Activated CD8-positive, alpha-beta memory T cell treated with anti-CD3 and anti-CD28 coated beads for 48 hours (primary cell): ENCODE measurements at places on chromosomes 6 and 20.

GRCh38 chr20:1844325-1845162 lies 50.7 kb upstream of the SIRPA start:
- DNase-seq, result peak; percentile 2

GRCh38 chr20:62603021-62603906 lies 39.0 kb upstream of the SLCO4A1 start:
- DNase-seq, result peak; percentile 49

GRCh38 chr6:56250266-56250665 lies 2.9 kb upstream of the COL21A1 start:
- DNase-seq, result no peak

GRCh38 chr6:31407699-31408098 lies 4.3 kb downstream of the MICA start:
- DNase-seq, result no peak

- DNase-seq, result no peak
Measured at GRCh38 chr6:63765828-63766227, 130.2 kb downstream of the PHF3 start.

DNA sequence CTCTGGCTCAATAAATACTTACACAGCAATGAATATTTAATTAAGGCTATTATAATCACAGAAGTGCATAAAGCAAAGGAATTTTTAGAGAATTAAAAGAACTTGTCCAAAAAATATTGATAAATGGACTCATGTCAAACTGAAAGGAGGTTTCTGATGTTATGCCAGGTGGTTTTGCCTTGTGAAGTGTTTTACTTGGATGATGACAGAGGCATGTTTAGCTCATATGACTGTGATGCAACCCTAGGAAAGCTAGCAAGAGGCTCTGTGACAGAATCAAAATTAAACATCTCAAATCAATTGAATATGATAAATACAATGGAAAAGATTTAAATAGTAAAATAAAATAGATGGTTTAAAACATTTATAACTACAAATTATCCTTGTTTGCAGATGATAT lies 137.3 kb downstream of the TMEM200A start:
- no peak for DNase-seq

DNA sequence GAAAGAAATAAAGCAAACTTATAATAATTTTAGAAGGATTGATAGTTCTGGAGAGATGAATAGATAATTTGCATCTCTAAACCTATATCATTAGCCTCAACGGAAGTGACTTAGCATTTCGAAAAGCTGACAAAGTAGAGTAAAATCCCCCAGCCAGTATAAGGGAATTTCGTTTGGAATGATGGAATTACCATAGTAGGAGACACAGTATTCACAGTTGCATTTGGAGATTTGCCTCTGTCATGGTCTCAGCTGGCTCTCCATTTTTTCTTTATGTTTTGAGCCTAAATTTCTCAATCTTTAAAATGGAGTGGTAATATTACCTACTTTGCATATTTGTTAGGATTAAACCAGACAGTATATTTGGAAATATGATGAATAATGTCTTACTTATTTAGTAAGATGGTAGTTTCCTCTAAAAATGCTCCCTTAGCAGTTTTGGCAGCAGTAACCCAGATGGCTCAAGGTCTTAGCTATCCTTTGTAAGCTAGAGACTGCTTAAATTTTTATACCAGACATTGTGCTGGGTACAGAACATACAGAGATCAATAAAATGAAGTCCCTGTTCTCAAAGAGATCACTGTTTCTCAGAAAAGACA lies 58.2 kb downstream of the SMAP1 start:
- no peak for DNase-seq

- DNase-seq, result no peak
Measured at GRCh38 chr20:10536531-10536930, 101.4 kb downstream of the SLX4IP start.

GRCh38 chr6:129338683-129339082 lies 371.3 kb downstream of the ARHGAP18 start:
- no peak for DNase-seq

DNA sequence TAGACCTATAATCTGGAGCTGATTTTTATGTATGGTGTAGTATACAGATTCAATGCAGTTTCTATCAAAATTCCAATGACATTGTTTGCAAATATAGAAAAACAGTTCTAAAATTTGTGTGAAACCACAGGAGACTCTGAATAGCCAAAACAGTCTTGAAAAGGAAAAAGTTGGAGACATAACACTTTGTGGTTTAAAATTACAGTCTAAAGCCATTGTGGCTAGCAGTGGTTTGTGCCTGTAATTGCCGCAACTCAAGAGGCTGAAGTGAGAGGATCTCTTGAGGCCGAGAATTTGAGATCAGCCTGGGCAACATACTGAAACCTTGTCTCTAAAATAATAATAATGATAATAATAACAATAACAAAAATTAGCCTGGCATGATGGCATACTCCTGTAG lies 213.7 kb downstream of the CDKAL1 start:
- DNase-seq, result no peak

DNA sequence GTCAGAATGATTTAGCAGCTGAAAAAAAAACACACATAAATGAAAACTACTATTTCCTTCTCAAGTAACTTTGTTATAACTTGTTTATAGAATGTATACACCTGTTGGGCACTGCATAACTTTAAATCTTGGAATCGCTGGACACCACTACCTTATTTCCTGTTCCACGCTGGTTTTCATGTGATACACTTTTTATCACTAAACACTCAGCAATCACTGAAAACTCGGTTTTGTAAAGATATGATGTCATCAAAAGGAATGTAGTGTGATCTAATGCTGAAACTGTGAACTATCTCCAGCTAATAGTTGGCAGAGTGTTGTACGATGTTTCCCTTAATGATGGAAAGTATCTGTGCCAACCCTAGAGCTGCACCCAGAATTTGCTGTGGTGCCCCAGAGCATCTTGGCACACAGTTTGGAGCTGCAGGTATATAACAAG lies 127.9 kb downstream of the BACH2 start:
- no peak for DNase-seq

- DNase-seq, result no peak
Measured at GRCh38 chr20:49165611-49166010, 22.5 kb downstream of the STAU1 start.

GRCh38 chr6:27297857-27298730 lies 14.0 kb downstream of the POM121L2 start:
- no peak for DNase-seq

- no peak for DNase-seq
Measured at GRCh38 chr6:151681433-151682059, 125.9 kb upstream of the ESR1 start.

- DNase-seq, result no peak
Measured at GRCh38 chr6:148608199-148608951, 138.5 kb upstream of the UST start.

GRCh38 chr6:111982681-111983080 lies 71.2 kb upstream of the CCN6 start:
- DNase-seq, result no peak

GRCh38 chr6:11428895-11429294 lies 108.7 kb upstream of the TMEM170B start:
- no peak for DNase-seq

DNA sequence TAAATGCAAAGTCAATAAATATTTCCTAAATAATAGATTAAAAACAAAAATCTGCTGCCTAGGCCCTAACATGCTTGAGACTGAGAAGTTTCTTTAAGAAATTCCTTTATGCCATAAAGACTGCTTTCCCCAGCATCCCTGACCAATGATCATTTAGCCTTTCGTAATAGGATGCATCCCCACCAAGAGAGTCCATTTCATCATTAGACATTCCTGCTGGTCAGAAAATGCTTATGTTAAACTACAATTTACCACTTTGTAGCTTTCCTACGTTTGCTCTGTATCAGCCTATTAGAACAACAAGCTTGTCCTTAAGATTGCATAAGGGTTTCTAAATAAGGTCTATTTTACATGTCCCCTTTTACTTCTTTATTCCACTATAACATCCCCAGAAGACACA lies 59.8 kb upstream of the HSF2 start:
- no peak for DNase-seq

DNA sequence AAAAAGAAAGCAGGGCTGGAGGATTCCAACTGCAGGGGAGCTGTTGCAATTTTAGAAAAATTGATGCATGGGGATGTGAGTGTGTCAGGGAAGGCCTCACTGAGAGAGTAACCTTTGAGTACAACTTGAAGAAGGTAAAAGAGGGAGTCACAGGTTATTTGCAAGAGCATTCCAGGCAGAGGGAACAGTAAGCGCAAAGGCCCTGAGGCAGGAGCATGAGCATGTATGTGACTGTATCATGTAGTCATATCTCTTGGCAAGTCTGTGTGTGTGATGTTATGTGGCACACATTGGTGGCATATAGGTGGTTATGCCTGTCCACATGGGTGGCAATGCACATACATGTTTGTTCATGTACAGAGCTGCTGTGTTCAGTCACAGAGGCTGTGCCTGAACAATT lies 71.2 kb upstream of the ZNFX1 start:
- no peak for DNase-seq

DNA sequence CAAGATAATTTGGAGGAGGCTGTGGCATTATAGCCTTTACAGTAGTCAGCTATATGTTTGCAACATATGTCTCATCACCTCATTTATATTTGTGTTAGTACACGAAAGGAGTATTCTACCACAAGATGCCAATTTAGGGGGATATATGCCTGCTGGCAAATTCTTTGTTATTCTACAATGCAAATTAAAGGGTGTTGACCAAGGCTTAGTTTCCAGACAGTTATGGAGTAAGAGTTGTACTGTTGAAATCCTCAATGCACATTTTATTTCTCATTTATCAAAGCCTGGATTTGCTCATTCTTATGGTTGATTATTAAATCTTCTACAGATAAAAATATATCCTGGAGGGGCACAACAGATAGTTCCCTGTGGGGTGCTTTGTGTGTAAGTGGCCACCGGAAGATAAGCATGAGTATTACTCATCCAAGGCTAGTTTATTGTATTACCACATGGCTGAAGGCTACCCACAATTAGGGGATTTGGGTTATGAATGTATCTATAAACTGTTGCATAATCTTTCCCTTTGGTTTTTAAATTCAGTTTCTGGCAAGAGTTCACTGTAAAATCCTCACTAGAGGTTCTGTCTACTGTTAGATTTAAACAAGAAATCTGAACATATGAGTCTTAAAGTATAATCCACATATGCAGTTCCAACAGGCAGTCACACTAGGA lies 9.0 kb downstream of the CST9 start:
- DNase-seq, result no peak

DNA sequence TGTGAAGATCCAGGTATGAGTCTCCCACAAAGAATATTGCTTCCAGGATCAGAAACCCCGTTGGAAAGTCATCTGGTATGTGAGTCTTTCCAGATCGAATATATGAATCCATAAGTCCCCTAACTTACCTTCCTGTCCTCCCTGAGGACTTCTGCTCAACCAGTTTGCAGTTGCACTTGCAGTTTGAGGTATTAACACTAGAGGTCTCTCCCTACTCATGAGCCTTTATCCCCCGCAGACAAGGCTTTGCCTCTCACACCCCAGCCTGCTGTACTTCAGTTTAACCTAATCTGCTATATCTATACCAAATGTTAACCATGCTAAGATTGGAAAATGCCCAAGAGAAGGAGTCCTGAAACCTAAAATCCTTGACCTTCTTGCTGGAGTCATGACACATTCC lies 135.3 kb upstream of the DEFB112 start:
- no peak for DNase-seq

- no peak for DNase-seq
Measured at GRCh38 chr20:19104186-19104585, 108.3 kb upstream of the SLC24A3 start.

- no peak for DNase-seq
Measured at GRCh38 chr20:35394271-35394670, 17.5 kb downstream of the UQCC1 start.

DNA sequence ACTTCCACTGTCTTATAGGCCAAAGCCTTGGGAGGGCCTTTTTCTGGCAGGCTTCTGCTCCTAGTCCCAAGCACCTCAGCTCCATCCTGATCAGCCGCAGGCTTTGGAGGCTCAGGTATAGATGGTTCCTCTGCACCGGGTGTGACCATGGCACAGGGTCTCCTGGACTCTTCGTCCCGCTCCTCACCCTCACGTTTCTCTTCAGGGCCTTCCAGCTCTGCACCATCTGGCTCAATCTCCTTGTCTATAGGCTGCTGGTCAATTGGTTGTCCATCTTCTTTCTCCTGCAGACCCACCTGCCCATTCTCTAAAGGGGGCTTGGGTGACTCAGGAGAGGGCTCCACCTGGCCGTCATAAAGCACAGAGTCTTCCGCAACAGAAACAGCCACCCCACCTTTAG lies 37.0 kb downstream of the BFSP1 start:
- no peak for DNase-seq

DNA sequence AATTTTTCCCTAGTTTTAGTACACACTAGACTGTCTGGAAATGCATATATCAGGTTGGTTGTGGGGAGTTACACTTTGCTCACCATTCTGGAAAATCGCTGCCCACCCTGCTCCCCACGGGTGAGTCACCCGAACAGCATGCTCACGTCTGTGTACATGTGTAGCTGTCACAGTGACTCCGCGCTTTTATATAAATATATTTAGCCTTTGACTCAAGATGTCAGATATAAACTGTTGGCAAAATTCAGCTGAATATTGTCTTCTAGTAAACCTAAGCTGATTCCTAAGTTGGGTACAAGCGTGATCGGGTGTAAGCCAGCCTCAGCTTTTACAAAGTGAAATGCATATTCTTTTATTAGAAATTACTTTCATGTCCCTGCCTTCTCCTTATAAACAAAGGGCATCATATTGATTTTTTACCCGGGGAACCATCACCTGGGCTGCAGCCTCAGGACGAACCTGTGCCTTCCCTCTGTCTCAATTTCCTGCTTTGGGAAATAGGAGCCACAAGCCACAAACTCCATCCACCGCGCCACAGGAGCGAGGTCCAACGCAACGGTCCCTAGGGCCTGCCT lies 4.3 kb downstream of the SDCBP2 start:
- DNase-seq, result no peak

DNA sequence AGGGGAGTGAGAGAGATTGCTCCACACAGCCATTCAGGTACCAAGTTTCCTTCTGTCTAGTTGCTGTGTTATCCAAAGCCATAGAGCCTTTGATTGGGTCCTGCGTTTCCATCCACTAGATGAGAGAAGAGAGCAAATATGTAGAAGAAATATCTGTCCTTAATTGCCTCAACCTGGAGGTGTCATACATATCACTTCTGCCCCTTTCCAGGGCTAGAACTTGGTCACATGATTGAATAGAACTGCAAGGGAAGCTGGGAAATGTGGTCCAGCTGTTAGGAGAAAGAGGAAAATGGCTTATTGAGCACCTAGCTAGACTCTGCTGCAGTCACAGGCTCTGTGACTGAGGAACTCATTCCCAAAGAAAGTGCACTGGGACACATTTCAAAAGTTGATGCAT lies 115.6 kb upstream of the JAG1 start:
- DNase-seq, result no peak

DNA sequence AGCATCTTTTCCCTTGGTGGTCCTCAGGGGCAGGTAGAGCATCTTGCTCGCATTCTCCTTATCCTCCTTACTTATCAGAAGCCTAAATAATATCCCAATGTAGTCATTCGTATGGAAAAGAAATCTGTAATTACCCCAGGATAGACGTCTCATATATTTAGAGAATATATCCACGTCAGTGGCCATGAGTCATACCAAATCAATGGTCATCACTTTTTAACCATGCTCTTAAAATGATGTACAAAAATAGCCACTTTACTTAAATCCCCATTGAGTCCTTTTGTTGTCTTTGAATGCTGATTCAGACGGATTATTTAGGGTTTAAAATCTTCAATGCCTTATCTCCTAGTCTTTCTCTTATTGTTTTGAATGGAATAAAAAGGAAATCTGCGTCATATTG lies 231.7 kb upstream of the STXBP5 start:
- no peak for DNase-seq

GRCh38 chr6:105397987-105398386 lies 4.9 kb downstream of the PREP start:
- no peak for DNase-seq
